Coronary artery (tissue), 2 donors: ENCODE measurements at places on chromosomes 3 and 15.

DNA sequence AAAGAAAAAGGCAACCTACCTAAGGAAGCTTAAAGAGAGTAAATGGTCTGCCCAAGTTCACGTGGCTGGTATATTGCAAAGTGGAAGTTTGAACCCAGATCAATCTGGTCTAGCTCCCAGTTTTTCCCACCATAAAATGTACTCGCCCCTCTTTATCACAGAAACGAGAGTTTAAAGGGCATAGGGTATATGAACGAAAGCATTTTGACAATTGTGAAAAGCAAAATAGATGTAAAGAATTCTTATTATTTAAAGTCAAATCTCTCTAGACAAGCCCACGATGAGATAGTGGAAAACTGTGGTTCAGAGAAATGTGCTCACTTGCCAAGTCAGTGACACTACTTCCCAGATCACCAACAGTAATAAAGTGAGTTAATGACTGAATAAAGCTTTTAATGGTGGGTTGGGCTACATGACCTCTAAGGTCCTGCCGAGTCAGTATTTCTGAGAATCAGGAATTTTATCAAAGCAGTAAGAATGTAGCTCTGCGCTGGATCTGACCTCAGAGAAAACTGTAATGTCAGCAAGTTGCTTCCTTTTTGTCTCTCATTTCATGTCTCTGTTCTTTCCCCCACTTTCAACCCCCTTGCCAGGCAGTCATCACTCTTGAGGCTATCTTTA is 23.3 kb upstream of the NEO1 start:
- DNase-seq, result no peak

DNA sequence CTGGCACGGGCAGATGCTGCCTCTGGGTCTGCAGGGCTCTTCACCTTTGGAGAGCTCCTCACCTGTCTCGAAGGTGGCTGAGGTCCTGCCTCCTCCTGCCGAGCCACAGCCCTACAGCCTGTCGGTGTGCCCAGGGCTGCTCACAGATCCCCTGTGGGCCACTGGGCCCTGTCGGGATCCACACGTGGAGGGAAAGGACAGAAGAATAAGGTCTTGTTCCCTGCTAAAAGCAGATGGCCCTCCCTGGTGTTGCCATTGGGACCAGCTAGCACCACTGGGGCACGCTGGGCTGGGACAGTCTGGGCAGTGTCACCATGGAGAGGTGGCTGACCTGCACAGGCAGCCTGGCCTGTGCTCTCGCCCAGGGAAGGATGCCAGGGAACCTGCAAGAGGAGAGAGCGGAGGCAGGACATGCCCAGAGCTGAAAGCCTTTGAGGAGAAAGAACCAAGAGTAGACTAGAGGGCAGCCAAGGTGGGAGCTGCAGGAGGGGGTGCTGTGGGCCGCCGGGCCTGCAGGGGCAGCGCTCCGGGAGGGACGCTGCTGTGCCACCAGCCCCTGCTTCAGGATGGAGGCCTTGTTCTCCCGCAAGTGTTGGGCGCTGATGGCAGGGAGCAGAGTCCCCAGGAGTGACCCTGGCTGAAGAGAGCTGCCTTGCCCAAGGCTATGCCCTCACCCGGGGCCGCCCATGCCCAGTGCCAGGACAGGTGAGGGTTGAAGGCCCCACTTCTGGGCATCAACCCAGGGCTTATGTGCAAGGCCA is 210.2 kb downstream of the XXYLT1 start:
- no peak for DNase-seq

- no peak for DNase-seq
Observed at GRCh38 chr15:91465696-91466095, 365.6 kb downstream of the SV2B start.

DNA sequence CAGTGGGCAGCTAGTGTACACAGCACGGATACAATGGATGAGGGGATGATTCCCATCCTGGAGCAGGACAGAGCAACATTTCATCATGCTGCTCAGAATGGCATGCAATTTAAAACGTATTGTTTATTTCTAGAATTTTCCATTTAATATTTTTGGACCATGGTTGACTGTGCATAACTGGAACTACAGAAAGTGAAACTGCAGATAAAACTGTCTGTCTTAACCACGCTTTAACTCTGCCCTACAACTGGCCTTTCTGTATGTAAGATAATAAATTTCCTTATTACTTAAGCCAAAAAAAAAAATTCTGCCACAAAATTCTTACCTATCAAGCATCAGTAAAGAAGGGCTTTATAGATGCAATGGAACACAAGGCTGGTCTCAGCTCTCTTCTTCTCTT is 33.4 kb downstream of the AP3S2 start:
- no peak for DNase-seq

GRCh38 chr15:70147778-70148177 is 50.1 kb upstream of the TLE3 start:
- DNase-seq, result no peak

DNA sequence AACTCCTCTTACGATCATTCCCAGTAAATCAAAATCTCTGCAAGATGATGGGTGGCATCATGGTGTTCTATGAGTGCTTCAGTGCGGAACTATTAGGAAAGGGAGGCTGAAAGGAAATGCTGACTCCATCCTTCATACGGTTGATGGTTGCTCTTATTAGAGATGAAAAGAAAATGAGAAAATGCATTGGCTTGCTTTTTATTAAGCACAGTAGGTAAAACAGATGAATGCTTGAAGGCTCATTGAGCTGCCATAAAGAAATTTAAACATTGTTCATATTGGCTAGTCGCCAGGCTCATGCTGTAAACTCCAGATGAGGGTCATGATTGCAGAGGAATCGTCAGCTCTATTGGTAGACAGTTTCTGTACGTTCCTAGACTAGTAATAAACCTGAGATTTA is 115.8 kb downstream of the EPHA3 start:
- DNase-seq, result no peak

- DNase-seq, result no peak
Observed at GRCh38 chr3:48855681-48856447, 8.2 kb upstream of the PRKAR2A start.

DNA sequence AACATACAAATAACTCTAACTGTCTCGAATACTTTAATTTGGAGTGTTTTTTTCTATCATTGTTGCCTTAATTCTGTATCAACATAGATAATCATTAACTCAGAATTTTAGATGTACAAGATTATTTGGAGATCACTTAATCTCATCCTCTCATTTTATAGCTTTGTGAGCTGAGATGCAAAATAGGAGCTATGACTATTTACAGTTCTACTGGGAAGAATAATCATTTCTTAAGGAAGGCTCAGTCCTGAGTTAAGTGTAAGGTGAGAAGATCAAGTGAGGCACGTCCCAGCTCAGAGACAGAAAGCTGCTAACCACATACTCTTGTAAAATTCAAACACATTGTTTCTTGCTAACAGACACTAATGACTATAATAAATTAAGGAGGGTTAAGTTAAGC is 66.2 kb downstream of the CCDC54 start:
- no peak for DNase-seq

GRCh38 chr3:78090382-78090781 is 1050.5 kb downstream of the ROBO2 start:
- DNase-seq, result no peak

DNA sequence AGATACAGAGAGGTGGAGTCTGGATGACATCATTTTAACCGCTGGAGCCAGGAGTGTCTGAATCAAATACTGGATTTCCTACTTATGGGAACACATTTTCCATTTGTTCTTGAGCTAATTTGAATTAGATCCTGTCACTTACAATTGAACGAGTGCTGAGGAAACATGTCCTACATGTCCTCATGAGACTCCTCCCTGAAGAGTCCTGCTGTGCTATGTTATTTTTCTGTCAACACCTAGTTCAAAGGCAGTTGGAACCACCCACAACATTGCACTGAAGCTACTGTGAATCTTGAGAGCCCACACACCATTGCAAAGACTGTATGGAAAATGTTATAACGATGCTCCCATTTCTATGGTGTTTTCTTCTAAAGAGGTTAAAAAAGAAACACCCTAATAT is 123.5 kb upstream of the CRBN start:
- DNase-seq, result no peak

GRCh38 chr3:157147099-157147803 is 12.7 kb downstream of the CCNL1 start:
- no peak for DNase-seq

DNA sequence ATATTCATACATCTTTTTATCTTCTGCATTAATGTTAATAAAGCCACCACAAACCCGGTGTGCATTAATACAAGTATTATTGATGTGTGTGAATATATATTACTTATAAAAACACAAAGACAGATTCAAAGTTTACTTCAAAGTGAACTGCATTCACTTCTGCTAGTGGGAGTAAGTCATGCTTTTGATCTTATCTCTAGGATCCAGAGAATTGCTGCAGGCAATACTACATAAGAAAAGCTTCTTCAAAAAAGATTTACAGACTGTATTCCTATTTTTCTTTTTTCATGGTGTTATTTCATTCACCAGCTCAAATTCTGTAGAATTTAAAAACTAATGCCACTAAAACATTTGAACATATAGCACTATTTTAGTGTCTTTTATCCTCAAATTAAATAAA is 87.5 kb upstream of the CBLB start:
- DNase-seq, result no peak

- no peak for DNase-seq
Observed at GRCh38 chr3:12286927-12287726, 1.7 kb upstream of the PPARG start.

- DNase-seq, result no peak
Observed at GRCh38 chr15:47445723-47446392, 271.4 kb upstream of the SEMA6D start.

- DNase-seq, result no peak
Observed at GRCh38 chr3:106452096-106452495, 583.3 kb upstream of the CBLB start.

DNA sequence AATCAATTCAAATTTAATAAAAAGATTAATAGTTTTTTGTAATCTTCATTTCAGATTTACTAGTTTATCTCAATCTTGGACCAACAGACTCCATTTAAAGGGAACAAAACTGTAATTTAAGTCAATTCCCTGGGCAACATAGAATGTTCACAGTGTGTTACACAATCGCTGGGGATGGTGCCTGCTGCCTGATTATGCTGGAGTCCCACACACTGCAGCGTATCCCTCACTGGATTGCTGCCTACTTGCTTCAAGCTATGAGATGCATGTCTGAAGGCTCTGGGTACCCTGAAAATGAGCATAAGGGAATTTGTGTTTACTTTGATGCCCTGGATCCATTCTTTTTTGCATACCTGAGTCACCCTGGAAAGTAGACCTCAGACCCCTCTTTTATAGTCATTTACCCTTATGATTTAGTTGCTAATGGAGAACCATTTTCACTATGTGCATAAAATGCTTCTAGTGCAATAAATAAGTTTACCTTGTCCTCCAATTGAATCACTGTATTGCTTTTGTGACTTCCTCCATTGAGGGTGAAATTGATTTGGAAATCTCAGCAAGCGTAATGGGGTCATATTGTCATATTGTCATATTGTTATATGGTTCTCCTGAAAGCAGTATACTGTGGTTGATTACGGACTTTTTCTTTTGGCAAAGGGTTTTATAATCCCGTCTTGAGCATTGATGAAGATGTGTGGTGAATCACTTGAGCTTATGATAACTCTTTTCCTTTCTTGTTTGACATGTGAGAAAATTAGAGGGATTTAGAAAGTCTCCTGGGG is 35.9 kb downstream of the ITPR1 start:
- no peak for DNase-seq

GRCh38 chr3:168233001-168233400 is 137.3 kb upstream of the GOLIM4 start:
- DNase-seq, result no peak

DNA sequence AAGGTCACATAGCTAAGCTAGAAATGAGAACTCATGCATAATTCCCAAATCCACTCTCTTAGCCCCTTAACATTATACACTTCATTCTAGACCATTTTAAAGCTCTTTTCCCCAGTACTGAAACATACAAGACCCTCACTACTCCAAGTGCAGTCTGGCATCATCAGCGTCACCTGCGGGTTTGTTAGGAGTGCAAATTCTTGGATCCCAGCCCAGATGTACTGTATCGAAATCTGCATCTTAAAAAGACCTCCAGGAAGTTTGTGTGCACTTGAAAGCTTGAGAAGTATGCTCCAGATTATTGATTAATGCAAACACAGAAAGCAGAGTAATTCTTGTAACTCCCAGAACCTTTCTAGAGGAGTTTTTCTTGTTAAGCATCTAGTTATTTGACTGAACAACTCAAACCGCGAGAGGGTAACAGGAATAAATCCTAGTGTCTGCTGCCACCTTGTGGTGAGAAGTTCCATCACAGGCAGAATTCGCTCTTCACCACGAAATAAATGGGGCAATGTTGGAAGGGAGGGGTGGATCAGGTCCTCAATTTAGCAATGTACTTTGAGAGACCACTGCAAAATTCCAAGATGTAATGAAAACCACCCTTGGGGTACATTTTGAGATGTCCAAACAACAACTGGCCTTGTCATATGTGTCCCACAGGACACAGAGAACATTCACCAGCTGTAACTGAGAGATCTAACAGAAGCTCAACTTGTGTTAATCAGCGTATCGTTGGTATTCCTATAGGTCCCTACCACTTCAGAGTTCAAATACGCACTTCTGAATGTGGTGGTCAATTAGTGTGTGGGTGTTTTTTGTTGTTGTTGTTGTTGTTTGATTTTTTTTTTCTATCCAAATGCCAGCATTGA is 583 bp upstream of the C3orf49 start:
- no peak for DNase-seq
